ENCODE measurements at places on chromosomes 6 and 20.

DNA sequence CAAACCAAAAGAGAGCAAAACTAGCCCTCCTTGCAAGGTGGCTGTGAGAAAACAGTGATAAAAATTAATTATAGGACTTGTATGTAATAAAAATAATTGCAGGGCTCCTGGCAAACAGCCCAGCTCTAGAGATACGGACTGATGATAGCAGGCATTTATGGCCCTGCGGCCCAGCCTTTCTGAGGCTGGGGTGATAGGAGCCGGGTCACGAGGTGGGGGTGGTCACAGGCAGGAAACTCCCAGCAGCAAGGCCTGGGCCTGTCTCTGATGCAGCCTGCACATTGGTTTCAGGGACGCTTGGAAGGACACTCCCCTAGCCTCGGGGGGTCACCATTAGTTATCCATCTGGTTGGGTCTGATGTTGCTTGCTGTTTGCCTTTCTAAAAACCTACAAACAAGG, 18.7 kb upstream of the TTPAL start:
- DNase-seq, result no peak

- no peak for DNase-seq
Observed at GRCh38 chr20:1930165-1930564, 35.0 kb downstream of the SIRPA start.

GRCh38 chr6:99137314-99137713, 189.6 kb upstream of the FBXL4 start:
- DNase-seq, result no peak

DNA sequence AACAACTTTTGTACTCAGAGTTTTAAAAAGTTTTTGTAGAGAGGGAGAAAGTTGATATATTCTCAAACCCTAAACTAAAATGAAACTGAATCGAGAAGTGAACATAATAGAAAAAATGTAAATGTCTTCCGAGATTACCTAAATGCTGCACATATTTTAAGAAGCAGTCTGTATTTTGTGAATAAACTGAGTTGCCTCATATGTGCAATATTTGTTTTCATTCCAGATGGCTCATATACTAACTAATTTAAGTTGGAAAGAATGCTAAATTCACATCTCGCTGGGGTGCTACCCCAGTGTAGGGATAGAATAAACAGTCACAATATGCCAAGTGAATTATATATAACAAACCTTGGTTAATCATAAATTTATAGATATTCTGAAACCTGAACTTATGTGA, 285.9 kb upstream of the THEMIS start:
- no peak for DNase-seq

- DNase-seq, result no peak
Observed at GRCh38 chr6:107355659-107356058, 103.7 kb downstream of the PDSS2 start.

DNA sequence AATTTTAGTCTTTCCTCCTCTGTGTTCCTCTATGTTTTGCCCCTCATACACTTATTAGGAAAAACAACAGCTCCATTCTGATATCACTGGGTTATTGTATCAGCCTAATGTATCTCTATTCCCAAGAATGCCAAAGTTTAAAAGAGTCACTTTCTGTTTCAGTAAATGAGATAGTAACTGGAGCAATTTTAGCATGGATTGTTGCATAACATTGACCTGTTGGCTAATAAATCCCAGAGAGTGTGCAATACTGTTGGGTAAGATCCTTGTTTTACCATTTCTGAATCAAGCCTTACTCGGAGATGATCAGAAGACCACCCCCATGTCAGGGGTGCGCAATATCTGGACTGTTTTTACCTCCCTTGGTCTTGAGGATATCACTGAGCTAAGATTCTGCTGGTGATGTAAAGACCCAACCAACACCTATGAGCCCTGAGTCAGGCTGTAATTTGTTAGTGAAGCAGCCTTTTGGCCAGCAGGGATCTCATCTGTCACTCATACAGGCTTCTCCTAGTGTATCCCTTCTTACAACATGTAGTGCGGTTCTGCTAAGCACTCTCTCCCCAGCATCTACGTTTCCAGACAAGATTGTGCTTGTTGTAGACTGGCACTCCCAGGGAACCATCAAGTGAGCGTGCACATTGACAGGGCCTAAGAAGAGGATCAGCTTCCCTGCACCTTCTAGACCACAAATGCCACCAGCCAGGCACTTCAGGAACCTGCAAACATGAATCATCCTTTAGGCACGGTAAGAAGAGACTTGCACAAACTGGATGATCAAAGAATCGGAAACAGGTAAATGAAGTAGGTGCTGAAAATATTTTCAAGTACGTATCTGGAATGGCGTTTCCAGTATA, 11.5 kb upstream of the IPCEF1 start:
- DNase-seq, result no peak

- no peak for DNase-seq
Observed at GRCh38 chr6:66190858-66191257, 483.8 kb upstream of the EYS start.

DNA sequence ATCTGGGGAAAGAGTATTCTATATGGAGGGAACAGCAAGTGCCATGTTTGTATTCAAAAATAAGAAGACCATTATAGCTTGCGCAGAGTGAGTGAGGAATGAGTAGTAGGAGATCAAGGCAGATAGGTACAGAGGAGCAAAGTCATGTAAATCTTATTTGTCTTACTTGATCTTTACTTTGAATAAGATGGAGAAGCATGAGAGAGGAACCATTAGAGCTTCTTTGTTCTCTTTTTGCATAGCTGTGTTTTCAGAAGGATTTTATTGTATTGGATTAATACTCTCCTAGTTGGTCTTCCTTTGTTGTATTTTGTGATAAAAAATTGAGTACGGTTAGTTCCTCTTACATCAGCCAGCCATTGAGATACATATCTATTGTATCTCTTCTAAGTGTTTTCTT, 88.4 kb downstream of the SCAF8 start:
- no peak for DNase-seq

- DNase-seq, result no peak
Observed at GRCh38 chr6:17556014-17556413, 44.1 kb upstream of the FAM8A1 start.

DNA sequence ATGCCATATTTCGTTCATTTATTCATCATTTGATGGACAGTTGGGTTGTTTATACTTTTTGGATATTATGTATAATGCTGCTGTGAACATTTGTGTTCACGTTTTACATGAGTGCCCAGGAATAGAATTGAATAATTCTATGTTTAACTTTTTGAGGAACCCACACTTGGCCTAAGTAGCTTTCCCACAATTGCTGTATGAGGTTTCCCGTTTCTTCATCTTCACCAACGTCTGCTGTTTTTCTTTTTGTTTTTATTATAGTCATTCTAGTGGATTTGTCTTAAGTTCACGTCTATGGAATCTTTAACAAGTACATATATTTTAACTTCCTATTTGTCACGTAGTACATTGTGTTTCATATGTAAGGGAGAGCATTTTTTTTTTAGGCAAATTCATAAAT, 110.3 kb downstream of the JARID2 start:
- no peak for DNase-seq

- DNase-seq, result no peak
Observed at GRCh38 chr20:20303742-20304141, 64.2 kb upstream of the INSM1 start.

GRCh38 chr6:11820821-11821220, 42.2 kb upstream of the ADTRP start:
- no peak for DNase-seq

GRCh38 chr6:16539086-16539931, 222.0 kb downstream of the ATXN1 start:
- DNase-seq, result no peak

DNA sequence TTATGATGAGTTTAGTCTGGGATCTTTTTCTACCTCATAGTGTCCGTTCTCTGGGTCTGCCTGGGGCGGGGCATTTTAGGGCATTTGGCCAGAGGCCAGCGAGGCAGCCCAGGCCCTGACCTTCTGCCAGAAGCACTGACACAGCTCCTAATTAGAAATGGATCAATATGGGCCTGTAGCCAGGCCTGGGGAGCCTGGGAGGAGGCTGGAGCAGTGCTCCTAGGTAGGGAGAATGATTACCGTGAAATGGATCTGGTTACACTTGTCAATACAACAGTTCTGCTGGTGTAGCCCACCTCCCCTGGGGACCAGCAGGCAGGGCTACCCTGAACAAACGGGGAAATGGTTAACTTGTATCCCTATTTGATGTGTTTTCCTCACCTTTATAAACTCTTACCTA, 23.0 kb downstream of the RALY start:
- no peak for DNase-seq

DNA sequence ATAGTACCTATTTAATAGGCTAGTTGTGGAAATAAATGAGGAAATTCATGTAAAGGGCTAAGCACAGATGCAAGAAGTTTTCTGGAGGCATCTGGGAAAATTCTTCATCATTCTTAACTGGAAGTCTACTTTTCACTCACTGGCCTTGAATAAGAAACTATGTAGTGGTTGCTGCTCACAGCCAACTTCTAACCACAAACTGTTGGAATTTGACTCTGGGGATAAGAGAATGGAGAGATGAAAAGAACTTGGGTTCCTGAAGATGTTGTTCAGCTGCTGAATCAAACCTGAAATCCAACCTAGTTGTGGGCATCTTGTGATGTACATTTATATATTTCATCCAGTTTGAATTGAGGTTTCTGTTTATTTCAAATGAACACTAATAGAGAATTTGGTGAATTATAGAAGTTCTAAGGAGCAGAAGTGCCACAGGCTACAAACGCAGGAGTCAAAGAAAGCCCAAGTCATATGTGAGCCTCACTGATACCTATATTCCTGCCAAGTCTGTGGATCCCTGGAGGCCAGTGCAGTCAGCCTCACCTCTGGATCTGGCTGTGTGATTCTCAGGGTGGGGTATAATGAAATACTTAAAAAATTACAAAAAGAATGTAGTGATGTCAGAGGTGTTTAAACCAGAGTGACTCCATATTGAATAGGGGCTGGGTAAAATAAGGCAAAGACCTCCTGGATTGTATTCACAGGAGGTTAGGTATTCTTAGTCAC, 18.7 kb upstream of the MEI4 start:
- DNase-seq, result no peak

DNA sequence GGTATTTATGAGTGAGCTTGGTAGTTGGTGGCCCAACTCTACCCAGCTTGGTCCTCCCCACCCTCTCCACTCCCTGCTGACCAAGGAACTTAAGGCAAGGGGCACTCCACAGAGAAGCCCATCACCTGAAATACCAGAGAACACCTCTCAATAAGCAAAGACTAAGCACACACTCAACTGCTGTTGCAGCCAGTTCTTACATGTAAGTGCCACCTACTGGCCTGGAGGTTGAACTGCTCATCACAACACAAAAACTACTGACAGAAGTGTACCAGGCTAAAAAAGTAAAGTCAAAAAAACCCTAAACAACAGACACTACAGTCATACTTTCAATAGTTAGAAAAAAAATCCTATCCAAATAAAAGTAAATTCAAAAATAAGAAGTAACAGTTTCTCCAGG, 146.2 kb downstream of the FAM83B start:
- no peak for DNase-seq

DNA sequence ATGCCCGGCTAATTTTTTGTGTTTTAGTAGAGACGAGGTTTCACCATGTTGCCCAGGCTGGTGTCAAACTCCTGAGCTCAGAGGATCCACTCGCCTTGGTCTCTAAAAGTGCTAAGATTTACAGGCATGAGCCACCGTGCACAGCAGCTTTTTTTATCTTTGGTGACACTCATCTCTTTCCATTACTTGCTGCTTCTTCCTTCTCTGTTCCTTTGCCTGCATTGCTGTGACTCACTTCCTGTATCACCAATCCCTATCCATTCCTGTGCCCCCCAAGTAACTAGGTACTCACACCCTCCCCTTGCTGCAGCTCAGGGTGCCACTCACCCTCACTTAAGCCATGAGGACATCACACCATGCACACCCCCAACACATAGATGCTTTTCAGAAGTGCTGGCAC, 24.6 kb downstream of the KHDC1L start:
- DNase-seq, result no peak

GRCh38 chr20:33828326-33828844, 17.2 kb downstream of the CHMP4B start:
- no peak for DNase-seq

DNA sequence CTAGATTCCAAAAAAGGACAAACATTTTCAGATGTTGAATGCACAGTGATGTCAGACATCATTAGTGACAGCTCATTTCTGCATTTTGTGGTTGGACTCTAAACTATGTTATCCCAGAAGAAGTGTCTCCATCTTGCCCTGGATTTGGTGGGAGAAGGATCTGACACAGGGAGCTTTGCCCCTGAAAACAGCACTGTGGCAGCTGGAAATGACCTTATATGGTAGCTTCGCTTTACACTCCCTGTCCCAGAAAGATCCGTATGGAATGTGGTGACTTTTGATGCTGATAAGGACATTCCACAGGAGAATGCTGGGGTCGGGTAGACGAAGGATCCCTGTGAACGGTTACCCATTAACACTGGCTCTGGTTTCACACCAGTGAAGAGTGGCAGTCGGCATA, 87.2 kb upstream of the EDN1 start:
- DNase-seq, result no peak

DNA sequence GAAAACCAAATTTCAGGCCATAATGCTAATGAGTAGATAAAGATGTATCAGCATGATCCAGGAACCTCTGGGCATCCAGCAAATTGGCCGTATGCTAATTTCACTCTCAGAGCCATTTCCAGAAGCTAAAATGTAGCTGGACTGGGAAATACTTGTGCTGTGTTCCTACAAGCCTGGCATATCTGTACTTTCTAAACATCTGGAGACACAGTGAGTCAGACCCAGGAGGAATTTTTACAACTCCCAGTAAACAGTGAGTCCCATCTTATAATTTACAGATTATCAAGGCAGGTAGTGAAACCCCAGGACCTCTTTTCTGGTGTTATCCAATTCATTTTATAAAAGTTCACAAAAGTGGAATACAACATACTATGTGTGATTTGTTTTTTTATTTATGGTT, 683.0 kb upstream of the ADGRB3 start:
- no peak for DNase-seq

DNA sequence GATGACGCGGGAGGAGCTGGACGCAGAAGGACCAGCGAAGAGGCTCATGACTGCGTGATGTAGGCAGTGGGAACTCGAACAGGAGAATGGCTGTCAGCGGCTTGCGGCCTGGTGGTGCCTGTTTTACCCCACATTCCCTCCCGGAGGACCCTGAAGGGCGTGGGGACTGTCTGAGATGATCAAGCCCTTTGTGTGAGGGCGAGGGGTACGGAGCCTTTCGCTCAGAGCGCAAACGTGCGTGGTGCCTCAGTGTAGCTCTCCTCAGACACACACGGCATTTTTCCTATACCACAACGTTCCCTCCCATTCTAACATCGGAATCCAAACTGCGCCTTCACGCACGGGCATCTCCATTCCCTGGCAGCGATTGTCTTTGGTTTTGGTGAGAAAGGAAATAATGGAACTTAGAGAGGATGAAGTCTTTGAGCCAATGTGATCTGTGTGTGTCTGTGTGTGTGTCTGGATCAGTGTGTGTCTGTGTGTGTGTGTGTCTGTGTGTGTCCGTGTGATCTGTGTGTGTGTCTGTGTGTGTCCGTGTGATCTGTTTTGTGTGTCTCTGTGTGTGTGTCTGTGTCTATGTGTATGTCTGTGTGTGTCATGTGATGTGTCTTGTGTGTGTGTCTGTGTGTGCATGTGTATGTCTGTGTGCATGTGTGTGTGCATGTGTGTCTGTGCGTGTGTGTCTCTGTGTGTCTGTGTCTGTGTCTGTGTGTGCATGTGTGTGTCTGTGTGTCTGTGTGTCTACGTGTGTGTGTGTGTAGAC, 5.3 kb downstream of the PTK6 start:
- DNase-seq, result no peak

GRCh38 chr6:166939345-166939744, 17.0 kb downstream of the RNASET2 start:
- DNase-seq, result no peak
